HuH-7.5 (cell line): ENCODE measurements at places on chromosomes 12 and 14.
A peak's percentile ranks its signal among the peaks of the same experiment; 100 is the strongest.

- DNase-seq = no peak
Measured at GRCh38 chr12:50572287-50572686, 67.5 kb downstream of the DIP2B start.

DNA sequence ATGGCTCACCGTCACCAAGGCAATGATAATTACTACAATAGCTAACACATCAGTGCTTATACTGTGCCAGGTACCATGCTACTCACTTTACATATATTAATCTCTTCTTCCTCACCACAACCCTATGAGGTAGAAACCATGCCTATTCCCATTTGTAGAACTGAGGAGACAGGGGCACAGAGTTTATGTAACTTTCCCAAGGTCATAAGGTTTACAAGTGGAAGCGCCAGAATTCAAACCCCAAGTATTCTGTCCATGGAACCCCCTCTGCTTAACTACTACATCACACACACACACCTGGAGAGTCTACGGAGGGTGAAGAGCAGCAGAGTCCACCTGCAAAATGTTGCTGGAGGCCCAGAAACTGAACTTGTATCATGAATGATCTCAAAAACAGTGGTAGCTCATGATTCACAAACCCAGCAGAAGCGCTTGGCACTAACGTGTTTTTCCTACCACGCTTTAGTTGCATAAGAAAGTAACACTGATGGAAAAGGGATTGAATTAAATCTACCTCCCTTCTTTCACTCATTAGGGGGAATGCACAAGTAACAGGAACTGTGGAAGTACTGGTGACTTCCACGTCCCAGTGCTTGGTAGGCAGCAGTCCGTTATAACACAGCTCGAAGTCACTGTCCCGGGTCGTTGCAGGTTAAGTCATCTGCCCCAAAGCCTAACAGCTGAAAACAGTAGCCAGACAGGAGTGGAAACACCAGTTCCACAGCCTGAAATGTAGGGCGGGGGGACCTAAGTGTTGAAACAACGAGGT lies 2.0 kb downstream of the ITPR2 start:
- DNase-seq = no peak

- DNase-seq = no peak
Measured at GRCh38 chr12:106446419-106447092, 89.0 kb downstream of the POLR3B start.

GRCh38 chr14:86357876-86358275 lies 827.9 kb downstream of the FLRT2 start:
- no peak for DNase-seq

GRCh38 chr12:108386709-108387360 lies 47.7 kb upstream of the CMKLR1 start:
- DNase-seq = no peak

- DNase-seq = no peak
Measured at GRCh38 chr12:22299294-22299912, 35.1 kb downstream of the ST8SIA1 start.

GRCh38 chr12:91326058-91327027 lies 143.7 kb upstream of the DCN start:
- DNase-seq = peak; percentile 4

DNA sequence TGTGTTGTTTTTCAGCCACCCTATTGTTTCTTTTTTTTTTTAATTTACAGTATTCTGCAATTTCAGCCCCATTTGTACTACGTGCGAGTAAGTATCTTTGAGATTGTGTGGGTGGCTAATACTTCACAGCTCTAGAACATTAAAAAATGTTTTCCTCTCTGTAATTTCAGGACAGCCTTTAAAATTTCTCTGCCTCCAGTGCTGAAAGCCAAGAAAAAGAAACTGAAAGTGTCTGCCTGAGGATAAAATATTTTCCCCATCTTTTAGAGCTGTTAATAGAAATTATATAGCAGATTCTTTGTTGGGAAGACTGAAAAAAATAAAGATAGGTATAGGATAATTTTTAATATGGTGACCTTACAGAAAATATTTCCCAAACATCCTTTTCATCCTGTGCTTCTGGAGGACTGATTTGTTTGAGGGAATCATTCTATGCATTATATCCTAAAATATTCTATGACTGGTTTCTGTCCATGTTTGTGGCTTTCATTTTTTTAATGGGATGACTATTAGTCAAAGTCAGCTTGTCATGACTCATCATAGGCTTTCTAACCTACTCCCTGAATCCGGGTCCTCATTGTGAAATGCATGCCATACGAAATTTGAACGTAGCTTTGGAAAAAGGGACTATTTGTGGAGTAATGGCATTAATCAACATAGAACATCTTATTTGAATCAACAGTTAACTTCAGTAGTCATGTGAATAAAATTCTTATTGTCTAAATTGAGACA lies 10.8 kb upstream of the TCTN2 start:
- no peak for DNase-seq

GRCh38 chr12:6884539-6884938 lies 11.4 kb upstream of the SPSB2 start:
- DNase-seq = no peak

- DNase-seq = no peak
Measured at GRCh38 chr12:53995002-53995377, 5.0 kb upstream of the HOXC9 start.

DNA sequence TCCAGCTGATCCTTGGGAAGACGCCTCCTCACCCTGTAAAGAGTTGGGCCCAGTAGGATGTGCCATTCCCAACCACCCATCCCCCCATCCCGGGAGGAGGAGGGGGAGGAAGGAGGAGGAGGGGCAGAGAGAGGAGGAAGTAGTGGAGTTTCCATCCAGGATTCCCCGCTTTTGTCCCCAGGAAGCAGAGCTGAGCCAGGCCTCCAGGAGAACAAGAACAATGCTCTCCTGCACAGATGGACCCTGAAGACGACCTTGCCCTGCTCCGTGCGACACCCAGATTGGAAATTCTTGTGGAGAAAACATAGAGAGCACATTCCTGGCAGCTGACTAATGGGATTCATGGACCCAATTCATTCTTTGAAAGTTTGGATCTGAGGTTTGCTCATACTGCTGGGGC lies 132.3 kb upstream of the CRY1 start:
- no peak for DNase-seq

- DNase-seq = no peak
Measured at GRCh38 chr12:116161588-116161987, 115.9 kb downstream of the MED13L start.

GRCh38 chr12:90311561-90311960 lies 602.9 kb upstream of the ATP2B1 start:
- no peak for DNase-seq

DNA sequence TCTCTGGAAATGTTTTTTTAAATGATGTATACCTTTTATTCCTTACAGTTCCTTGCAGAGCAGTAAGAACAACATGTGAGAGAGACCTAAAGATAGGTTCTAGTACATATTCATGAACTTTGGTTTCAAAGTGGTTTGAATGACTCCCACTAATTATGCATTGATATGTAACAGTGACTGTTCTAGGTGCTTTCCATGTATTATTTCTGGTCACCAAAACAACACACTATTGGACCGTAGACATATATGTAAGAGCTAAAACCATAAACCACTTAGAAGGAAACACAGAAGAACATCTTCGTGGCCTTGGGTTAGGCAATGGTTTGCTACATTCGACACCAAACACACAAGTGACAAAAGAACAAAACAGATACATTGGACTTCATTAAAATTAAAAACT lies 37.9 kb downstream of the SOX5 start:
- DNase-seq = no peak

GRCh38 chr12:50690925-50691324 lies 73.0 kb upstream of the ATF1 start:
- peak; percentile 10 for DNase-seq

DNA sequence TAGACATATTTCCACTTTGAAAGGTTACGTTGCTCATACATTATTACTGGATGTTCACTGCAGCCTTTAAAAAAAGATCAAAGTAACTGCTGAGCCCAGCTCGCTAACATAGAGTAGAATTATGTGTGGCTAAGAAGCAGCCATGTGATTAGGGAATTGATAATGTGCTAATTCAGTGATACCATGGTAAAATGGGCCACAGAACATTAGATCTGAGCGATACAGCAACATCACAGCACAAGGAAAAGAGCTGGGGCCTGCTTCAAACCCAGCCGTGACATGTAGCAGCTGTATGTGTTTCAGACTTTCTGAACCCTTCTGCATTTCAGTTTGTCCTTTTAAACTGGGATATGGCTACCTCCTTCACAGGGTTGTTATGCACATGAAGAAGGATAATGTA lies 92.3 kb upstream of the LMNTD1 start:
- DNase-seq = no peak

DNA sequence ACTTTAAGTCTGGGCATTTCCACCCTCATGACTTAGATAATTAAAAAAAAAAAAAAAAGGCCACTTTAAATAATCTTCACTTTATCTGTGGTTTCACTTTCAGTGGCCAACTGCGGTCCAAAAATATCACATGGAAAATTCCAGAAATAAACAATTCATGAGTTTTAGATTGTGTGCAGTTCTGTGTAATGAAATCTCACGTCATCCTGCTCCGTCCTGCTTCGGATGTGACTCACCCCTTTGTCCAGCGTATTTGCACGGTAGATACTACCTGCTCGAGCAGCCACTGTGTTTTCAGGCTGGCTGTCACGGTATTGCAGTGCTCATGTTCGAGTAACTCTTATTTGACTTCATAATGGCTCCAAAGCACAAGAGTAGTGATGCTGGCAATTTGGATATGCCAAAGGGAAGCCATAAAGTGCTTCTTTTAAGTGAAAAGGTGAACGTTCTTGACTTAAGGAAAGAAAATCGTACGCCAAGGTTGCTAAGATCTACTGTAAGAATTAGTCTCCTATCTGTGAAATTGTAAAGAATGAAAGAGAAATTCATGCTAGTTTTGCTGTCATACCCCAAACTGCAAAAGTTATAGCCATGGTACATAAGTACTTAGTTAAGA lies 2.4 kb downstream of the E2F7 start:
- DNase-seq = no peak

GRCh38 chr14:103748534-103748857 lies 32.9 kb downstream of the ZFYVE21 start:
- no peak for DNase-seq

- no peak for DNase-seq
Measured at GRCh38 chr12:42918443-42918842, 328.9 kb upstream of the PRICKLE1 start.

DNA sequence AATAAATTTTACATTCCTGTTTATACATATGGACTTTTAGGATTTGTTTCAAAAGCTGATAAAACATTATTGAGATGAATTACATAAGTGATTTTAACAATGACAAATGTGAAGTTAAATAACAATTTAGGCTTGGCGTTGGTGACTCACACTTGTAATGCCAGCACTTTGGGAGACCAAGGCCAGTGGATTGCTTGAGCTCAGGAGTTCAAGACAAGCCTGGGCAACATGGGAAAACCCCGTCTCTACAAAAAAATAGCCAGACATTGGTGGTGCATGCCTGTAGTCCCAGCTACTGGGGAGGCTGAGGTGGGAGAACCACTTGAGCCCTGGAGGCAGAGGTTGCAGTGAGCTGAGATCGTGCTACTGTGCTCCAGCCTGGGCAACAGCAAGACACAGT lies 7.4 kb downstream of the ACOT2 start:
- DNase-seq = no peak

DNA sequence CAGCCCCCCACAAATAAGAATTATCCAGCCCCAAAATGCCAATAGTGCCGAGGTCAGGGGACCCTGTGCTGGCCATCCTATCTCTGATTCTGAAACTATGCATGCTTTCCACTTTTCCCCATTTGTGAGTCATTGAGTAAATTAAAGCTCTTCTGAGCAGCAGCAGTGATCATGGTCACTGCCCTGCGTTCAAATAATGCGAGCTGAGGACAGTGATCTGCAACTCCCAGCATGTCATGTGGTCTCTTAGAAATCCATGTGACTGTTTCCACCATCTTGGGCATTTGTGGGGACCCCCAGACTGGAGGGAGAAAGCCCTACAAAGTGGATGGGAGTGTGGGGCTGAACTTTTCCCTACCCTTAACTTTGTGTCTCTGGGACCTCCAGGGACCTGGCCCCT lies 53.8 kb downstream of the C14orf132 start:
- DNase-seq = no peak

DNA sequence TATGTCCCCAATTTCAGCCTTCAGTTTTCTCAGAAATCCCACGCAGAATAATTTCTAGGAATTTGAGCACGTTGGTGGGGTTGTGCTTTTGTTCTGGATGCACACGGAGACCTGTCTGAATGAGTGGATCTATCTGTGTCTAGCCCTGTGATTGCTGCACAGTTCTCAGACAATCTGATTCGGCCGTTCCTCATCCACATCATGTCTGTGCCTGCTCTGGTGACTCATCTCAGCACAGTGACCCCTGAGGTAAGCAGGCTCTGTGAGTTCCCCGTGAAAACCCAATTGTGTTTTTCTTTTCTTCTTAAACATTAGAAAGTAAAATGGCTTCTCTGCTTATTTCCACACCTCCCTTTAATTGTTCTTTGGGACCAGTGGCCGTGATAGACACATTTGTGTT lies 20.2 kb downstream of the UBE3B start:
- DNase-seq = no peak

GRCh38 chr12:22268406-22268805 lies 66.1 kb downstream of the ST8SIA1 start:
- no peak for DNase-seq

DNA sequence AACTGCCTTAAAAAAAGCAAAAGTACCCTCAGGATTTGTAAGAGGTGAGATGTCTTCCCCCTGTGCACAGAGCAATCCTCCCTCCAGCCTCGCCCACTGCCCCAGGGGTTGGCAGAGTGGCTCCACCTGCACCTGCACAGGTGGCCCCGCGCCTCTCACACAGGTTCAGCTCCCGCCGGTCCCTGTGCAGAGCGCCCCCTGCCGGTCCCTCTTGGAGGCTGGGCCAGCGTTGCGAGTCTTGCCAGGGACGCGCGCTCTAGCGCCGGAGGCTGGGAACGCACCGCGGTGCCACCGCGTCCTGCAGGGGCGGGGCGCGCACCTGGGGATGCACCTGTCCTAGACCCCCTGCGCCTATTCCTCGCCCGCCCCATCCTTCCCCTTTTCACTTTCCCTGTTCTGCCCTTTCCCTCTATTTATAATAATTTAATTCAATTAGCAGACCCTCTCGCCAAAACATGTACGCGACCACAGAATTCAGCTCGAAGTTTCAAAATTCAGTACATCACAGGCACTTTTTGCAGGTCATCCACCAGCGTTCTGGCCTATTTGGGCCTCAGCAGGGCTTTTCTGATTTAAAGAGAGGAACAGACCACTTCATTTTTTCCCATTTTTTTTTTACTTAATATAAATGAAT lies 618.6 kb downstream of the AACS start:
- no peak for DNase-seq

- DNase-seq = no peak
Measured at GRCh38 chr12:42617622-42618021, 28.1 kb upstream of the PRICKLE1 start.

- DNase-seq = no peak
Measured at GRCh38 chr12:17342381-17342961, 736.5 kb upstream of the LMO3 start.

GRCh38 chr14:57578801-57579200 lies 85.1 kb upstream of the CCDC198 start:
- no peak for DNase-seq

DNA sequence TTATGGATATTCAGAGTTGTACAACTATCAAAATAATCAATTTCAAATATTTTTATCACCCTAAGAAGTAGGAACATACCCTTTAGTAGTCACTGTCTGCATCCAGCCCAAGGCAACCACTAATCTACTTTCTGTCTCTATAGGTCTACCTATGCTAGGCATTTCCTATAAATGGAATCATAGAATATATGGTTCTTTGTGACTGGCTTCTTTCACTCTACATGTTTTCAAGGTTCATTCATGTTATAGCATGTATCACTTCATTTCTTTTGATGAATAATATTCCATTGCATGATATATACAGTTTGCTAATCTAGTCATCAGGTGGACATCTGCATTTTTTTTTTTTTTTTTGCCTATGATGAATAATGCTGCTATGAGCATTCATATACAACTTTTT lies 112.4 kb downstream of the PPP1R12A start:
- DNase-seq = no peak

GRCh38 chr14:104425763-104426646 lies 153.6 kb upstream of the C14orf180 start:
- no peak for DNase-seq
